ENCODE measurements at places on chromosomes 11 and 22.

- DNase-seq, result peak; percentile 75
These were observed 2.3 kb downstream of the CASTOR1 start for GRCh38 chr22:30286813-30287647.

DNA sequence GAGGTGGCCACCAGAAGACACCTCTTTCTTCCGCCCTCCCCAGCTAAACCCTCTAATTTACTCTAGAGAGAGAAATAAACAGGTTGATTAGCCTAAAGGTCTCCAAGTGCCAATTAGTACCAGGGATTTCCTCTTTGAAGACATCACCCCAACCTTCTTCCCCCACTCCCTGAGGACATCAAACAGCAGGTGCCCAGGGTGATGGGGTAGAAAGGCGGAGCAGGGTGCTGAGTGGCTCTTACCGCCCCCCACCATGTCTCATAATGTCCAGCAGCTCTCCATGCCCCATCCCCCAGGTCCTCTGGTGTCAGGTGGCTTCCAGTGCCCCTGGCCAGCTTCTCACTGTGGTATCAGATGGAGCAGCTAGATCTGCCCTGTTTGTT, 5.3 kb upstream of the GNAZ start:
- no peak for DNase-seq

DNA sequence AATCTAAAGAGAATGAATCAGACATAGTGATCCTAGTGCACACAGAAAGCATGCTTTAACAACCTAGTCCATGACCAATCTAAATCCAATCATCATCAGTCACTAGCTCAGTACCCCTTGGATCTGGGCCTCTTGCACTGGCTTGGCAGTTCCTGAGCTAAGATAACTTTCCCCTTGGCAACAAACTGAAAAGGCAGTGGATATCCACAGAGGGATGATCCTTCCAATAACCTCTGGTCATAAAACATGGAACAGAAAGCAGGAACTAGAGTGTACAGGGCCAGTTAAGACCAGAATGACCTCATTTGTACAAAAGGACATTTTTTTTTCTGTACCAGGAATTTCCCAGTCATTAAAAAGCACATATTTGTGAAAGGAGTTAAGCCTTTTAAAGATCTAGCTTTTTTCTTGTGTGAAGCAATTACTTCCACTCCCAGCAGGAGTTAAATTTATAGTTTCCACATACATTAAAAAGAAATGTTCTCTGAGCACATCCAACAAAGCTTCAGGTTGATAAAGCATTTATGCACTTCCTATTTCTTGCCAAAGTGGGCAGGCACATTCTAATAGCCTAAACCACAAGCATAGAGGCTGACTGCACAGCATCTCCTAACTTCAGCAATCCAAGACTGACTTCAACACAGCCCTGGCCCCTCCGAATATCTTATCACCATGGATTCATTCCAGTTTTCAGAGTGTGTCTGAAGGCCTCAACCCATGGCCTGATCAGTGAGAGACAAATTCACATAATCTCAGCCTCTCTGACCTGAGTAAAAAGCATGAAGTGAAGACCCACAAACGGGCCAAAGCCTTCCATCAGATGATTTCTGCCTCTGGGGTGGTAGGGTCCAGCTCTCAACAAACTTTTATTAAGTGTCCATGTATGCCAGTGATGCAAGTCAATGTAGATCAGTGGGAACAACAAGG, 29.9 kb downstream of the GUCY1A2 start:
- no peak for DNase-seq

- DNase-seq, result no peak
These were observed 15.6 kb upstream of the CRYBB3 start for GRCh38 chr22:25183949-25184619.

- DNase-seq, result no peak
These were observed 86.8 kb upstream of the CRTAM start for GRCh38 chr11:122751292-122752070.
